ENCODE measurements at places on chromosomes 1 and 21.
A peak's percentile ranks its signal among the peaks of the same experiment; 100 is the strongest.

DNA sequence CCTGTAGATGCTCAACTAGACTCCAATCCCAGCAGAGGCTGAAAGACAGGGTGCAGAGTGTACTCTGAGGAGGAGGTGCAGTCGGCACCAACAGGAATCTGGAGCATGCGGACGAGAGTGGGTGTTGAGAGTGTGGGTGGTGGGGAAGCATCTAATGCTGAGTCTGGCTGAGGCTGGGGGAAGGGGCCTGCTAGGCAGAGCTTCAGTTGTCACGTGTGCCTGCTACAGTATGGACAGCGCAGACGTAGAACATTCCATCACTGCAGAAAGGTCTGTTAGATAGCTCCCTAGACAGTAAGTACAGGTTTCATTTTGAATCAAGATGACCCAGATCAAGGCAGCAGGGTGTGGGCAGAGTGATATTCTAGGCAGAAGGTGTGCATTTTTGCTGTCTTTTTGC, 23.1 kb downstream of the SNAP47 start:
- no peak for DNase-seq

GRCh38 chr1:109247401-109248365, 1.7 kb upstream of the CELSR2 start:
- no peak for DNase-seq

GRCh38 chr21:44737706-44738354, 26.5 kb upstream of the TSPEAR start:
- peak; percentile 20 for DNase-seq

DNA sequence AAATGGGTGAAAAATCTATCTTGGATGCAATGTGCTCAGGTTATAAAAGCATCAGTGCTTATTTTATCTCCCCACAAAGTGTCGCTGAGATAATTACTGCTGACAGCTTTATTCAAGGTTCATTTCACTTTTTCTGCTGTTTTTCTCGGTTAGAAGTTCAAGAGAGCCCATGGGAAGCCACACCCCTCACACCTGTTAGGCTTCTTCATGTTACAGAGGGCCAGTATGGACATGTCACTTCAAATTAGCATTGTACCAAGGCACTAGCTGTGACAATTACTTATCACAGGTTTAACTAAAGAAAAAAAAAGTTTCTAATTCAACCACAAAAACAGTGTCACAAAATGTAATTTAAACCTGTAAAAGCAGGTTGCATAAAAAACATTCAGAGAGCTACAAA, 187.3 kb upstream of the DMRTA2 start:
- no peak for DNase-seq

GRCh38 chr1:165330483-165330882, 26.0 kb downstream of the LMX1A start:
- DNase-seq, result no peak

DNA sequence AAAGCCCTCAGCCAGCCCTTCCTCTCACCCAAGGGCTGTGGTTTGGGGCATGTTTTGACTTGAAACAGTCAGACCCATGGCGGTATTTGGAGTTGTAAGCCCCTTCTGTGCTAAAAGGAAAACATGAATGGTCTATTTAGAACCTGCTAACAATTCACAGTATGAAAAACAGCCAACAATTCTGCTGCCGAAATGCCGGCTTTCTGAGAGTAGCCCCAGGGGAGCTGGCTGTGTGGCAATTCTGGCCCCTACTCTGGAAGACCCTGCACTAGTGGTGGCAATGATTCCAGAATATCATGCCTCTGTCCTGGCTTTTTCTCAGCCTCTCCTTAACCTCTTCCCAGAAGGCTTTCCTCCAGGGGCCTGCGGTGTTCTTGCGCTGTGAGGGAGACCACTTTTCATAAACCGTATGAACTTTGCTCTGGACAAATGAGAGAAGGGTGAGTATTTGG, 118.7 kb downstream of the EDEM3 start:
- DNase-seq, result no peak

All from HS-5 (cell line).